COR-L47 (cell line): ENCODE measurements at places on chromosomes 5 and 9.

DNA sequence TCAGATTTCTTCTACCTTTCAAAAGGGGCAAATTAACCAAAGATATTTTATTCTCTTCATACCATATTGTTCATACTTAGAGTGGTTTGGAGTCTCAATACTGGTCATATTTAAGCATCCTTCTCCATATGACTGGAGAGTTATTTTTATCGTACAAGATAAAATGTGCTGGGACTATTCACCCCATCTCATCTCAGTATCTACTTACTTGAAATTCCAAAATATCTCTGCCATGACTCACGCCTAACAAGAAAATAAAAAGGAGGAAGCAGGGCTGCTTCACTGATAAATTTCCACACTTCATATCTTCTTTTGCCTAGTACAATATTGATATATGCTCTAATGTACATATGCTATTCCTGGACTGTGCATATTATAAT lies 277.9 kb upstream of the CDH9 start:
- no peak for DNase-seq

- DNase-seq, result no peak
Measured at GRCh38 chr5:167790462-167791260, 500.8 kb upstream of the WWC1 start.

- no peak for DNase-seq
Measured at GRCh38 chr9:126108240-126108639, 218.4 kb upstream of the MVB12B start.

DNA sequence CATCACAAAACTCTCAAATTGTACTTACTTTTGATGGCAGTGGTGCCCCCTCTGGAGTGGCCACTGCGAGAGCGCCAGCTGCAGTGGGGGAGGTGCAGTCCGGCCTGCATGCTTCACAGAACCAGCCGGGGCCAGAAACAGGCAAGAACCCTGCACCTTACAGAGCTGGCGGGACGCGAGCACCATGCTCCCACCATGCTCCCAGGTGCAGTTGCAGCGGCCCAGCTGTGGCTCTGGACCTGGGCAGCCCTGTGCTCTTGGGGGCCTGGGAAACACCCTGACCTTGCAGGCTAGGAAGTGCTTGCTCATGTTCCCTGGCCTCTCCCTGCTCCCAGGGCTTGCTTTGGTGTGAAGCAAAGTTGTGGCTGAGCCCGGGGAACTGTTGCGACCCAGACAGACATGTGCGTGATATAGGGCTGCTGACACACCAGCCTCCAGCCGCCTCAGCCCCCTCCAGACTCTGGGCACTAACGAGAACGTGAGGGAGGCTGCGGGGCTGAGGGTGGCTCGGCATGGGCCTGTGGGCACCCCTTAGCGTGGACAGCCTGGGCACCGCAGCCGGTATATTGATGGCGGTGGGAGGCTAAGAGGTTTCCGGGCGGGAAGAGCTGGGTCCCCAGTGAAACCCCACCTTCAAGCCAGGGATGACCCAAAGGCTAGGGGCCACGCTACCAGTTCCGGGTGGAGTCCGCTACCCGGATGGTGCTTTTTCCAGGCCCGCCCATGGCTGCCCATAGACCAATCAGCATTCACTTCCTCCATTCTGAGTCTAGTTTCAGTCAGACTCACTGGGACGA lies 1809.9 kb upstream of the ACO1 start:
- no peak for DNase-seq

- DNase-seq, result peak; percentile 38
Measured at GRCh38 chr5:141359790-141360426, at the start of gene PCDHGB2. TSS of gene PCDHGB2 (plus strand) at chr5:141359994. CDS start at chr5:141360136, 142 bp downstream.

DNA sequence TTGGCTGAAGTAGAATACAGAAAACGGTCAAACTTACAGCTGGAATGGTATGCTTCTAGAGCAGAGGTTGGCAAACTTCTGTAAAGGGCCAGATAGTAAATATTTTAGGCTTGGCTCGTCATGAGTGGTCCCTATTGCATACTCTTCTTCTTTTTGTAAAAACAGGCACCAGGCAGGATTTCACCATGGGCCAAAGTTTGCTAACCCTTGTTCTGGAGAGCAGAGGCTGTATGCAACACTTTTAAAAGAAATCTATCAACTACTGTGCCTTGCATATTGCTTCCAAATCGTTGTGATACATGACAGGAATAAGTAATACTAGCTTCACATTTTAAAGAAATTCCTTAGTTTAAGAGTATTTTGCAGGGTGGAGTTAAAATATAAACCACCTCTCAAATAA lies 15.6 kb upstream of the COL23A1 start:
- no peak for DNase-seq

DNA sequence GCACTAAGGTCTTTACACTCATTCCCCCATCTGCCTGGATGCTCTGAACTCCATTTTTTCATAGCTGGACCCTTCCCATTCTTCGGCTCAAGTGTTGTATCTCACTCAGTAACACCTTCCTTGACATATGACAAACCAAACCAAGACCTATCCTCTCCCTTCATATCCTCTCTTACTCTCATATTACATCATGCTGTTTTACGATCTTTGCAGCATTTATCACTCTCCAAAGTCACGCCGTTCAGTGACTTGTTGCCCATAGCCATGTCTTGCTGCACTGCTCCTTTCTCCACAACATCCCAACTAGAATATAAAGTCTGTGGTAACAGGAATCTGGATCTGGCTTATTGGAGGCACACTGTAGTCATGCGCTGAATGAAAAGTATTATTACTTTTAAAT lies 923.6 kb upstream of the DMAC1 start:
- DNase-seq, result no peak

DNA sequence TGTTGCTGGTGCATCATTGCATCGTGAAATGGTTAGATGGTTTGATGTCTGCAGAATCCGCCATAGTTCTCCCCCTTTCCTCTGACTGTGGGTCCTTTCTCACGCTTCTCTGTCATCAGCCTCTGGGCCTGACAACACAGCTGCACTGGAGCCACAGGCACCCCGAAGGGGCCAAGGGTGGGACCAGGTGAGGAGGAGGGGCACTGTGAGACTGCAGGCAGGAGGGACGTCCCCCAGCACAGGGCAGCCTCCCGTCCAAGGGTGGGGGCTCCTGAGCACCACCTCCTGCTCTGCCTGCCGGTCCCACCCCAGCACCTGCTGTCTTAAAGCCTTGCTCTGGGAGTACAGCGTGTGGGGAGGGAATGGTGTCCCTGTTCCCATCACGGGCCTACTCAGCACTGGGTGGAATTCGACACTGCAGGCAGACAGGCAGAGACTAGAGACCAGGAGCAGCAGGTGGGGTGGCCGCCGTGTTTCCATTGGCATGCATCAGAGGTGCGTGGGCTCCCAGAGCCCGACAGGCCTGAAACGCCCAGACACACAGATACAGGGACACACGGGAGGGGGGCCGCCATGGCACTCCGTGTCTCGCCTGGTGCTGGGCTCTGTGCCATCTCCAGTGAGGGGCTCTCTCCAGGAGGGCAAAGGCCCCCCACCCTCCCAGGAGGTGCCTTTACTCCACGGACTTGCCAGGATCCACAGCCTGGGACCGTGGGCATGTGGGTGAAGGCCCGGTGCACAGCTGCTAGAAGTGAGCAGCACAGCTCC lies 15.0 kb downstream of the CACNA1B start:
- no peak for DNase-seq

DNA sequence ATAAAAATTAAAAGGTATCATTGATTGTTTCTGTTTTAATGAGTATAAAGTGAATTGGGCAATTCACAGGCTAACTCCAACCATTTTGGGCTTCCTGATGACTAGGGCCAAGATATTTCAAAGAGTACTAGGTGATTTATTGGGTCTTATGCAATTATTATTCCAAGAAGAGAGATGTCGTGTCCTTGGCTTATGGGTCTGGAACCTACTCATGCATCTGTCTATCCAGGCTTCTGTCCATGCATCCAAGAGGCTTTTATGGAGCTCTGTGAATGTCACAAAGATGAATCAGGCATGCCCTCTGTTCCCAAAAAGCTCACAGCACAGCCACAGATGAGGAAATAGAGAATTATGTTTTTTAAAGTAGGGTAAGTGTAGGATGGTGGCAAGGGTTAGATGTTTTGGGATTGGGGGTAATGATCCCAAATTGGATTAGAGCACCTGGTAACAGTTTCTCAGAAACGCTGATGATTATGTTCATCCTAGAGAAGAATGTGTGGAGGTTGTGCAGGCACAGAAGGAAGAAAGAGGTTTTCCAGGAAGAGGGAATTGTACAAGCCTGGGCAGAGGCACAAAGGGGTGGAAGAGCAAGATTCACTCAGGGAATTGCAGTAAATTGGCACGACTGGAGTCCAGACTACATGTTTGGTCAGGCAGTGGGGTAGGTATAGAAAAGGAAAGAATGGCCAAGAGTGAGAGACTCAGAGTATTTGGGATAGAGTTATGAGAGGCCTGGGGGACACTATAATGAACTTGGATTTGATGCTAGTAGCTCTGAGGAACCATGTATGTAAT lies 83.0 kb upstream of the TNC start:
- DNase-seq, result no peak

GRCh38 chr5:83577036-83577636 lies 105.6 kb downstream of the VCAN start:
- DNase-seq, result no peak

DNA sequence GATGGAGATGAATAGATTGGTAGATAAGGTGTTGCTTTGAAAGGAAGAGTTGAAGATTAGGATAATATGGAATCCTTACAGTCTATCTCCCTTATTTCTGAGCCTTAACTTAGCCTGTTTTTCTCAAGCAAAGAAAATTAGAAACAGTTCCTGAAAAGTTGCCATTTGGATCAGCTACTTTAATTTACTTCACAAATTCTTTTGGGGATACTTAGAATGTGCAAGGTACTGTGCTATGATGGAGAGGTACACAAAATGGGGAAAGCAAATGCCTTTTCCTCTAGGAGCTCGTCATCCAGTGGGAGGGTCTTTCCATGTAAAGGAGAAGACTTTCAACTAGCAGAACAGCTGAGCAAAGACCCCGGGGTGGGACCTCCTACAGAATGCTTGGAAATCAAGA lies 51.1 kb upstream of the SMARCA2 start:
- DNase-seq, result no peak

GRCh38 chr5:95873351-95873750 lies 50.8 kb upstream of the GLRX start:
- no peak for DNase-seq

- DNase-seq, result no peak
Measured at GRCh38 chr9:121424024-121424432, 54.0 kb upstream of the STOM start.

DNA sequence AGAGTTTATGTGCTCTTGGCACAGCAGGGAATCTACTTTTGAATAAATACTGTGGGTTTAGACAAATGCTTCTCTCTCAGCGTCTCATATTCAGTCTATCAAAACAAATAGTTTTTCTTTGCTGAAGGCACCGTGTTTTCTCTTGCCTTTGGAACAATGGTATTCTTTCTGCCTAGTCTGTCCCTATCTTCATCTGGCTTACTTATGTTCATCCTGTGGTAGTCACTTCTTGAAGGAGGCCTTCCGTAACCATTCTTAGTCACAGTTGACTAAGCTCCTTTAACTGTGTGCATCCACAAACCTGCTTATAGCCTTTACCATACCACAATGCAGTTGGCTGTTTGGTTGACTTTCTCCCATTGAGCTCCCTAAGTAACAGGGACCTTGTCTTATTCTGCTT lies 45.9 kb downstream of the LARP1 start:
- DNase-seq, result no peak

DNA sequence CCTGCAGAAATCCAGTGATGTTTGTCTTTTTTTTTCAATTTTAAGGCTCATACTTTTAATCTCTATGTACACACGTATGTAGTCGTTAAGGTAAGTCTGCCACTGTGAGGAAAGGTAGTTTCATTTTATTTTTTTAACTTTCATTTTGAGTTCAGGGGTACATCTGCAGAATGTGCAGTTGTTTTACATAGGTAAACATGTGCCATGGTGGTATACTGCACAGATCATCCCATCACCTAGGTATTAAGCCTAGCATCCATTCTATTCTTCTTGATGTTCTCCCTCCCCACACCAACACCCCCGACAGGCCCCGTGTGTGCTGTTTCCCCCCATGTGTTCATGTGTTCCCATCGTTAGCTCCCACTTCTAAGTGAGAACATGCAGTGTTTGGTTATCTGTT lies 19.7 kb downstream of the MUSK start:
- DNase-seq, result no peak

- DNase-seq, result no peak
Measured at GRCh38 chr9:107251756-107252322, 31.2 kb upstream of the RAD23B start.

DNA sequence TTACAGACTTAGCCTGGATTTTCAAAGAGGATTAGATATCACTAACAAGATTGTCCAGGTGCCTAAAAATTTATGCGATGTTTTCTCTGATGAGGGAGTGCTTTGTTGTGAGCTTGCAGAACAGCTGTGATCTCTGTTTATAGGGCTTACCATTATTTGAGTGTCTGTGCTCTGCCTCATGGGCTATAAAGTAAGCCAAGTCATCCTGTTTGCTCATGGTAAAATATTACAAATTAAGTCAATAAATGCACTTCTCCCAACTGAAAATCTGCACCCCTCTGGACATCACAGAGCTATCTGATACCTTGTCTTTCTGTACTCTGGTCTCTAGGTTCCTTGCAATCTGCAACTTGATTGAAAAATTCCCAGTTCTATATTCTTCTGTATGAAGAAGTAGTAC lies 293.4 kb upstream of the ACTBL2 start:
- no peak for DNase-seq

GRCh38 chr9:135525241-135526088 lies 4.2 kb downstream of the LCN1 start:
- no peak for DNase-seq

DNA sequence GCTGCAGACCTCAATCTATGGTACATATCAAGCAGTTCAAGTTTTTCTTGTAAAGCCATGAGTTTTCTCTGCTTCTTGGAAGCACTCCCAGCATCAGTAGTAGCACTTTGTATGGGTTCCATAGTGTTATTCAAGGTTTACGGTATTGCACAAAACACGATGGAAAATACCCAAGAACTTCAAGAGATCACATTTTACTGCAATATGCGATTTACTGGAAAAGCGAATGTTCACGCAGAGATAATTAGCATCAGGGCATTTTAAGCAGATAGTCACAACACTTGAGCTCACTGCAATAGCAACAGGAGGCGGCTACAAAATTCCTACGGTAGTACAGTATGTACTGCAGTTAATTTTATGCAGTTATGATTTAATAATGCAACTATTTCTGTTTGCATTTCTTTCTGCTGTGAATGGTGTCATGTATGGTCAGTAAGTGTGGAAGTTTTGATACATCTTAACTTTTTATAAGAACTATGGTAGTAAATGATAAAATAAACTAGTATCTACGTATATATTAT lies 200.8 kb downstream of the SMARCA2 start:
- DNase-seq, result no peak

DNA sequence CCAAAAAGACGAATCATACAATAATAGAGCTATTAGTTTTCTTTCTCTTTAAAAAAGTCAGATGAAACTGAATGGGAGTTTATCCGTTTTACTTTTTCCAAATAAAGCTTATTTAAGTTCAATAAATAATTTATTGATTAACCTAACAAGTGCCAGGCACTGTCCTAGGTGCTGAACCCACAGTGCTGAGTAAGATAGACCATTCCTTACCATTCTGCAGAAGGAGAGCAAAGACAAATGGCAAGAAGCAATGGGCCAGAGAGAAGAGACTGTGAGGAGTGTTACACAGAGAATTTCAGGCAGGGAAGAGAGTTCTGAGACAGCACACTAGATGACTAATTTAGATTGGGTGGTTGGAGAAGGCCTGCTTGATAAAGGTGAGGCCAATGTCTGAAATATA lies 127.2 kb downstream of the AUH start:
- DNase-seq, result no peak
